ENCODE measurements at places on chromosomes 13 and 19.

DNA sequence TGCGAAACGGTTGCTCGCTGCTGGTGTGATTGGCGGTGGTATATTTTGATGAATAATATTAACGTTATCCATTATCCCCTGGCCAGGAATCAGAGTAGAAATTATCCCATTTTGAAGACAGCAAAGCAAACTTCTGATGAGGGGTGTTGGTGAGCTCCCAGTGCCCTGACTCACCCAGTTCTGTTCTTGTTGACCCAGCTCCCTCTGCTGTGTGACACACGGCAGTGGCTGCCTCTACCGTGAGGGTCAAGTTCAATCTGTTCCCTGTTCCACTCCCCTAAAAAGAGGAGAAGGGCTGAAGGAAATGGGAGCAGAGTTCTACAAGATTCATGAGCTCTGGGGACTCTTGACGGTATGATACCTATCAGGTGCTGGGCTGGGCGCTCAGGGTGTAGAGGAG is 2.0 kb downstream of the CAMSAP3 start:
- no peak for DNase-seq

DNA sequence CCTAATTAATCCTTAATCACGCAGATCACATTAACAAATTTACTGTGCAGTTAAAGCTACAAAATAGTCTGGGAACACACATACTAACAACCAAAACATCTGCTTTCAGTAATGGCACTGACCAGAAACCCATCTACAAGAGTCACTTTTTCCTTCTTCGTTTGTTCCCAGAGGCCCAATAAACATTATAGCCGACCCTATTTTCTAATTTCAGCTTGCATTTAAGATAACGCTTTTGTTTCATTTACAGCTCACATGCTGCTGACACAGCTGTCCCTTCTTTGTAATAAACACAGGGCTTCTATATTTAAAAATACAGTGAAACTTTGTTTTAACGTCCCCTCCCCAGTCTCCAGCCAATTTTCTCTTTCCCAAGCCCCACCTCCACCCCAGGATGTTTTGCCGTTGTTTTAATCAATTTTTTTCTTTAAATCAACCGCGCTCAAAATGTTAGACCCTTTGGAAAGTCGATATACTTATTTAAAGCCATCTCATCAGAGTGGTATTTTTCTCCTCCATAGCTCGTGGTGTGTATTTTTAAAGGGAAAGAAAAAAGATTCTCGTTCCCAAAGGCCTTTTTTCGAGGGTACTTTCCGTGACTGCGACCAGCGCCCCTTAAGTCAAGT is 1.7 kb upstream of the WBP4 start:
- no peak for DNase-seq

GRCh38 chr13:102402290-102402689 is 442 bp upstream of the FGF14 start:
- peak; percentile 37 for DNase-seq

DNA sequence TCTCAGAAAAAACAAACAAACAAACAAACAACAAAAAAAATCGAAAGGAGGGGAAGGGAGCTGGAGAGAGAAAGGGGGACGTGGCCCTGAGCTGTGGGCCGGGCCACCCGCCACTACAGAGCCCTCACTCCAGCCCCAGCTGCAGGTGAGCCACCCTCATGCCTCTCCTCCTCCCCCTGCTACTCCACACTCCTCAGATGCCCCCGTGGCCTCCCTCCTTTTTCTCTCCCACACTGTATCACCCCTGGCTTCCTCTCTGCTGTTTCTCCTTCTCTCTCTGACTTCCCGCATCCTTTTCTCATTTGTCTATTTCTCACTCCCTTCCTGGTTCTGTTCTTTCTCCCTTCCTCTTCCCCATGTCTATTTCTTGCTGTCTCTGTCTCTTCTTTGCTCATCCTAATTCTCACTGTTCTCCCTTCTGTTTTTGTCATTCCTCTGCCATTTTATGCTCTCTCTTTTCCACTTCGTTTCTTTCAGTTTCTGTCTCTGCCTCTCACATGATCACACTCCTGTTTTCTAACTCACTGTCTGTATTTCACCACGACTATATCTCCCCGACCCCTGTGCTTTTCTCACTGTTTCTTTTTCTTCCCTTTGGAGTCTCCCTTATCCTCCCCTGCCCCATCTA is 2.7 kb downstream of the KLK2 start:
- no peak for DNase-seq
